ENCODE measurements at places on chromosomes 13 and 19. TPM values are rescaled to one million over a fixed set of nuclear protein-coding genes. Genes with fewer than 3 reads are reported as not detected.

- H3K36me3 ChIP-seq, result no peaks in the 10 kb centered on the region
- no peaks in the 10 kb centered on the region for H3K27me3 ChIP-seq
- no peaks in the 10 kb centered on the region for H3K4me1 ChIP-seq
- DNase-seq, result no peak
- H3K27ac ChIP-seq, result no peak overlapping the region
Observed at GRCh38 chr13:75384879-75385707, 96.9 kb downstream of the TBC1D4 start.

The SWSAP1 gene
- total RNA-seq, result 2.7 TPM

The ZNF587 gene
- total RNA-seq, result 44.0 TPM

The ZNF146 gene
- 63.3 TPM for total RNA-seq
